ENCODE measurements at places on chromosomes 16 and 17.

- DNase-seq = no peak
These were observed 146.1 kb upstream of the TOM1L1 start for GRCh38 chr17:54754560-54754959.

- peak; percentile 81 for DNase-seq
These were observed 22.1 kb downstream of the FCSK start for GRCh38 chr16:70476272-70477020.

GRCh38 chr17:80065478-80066170, 29.2 kb downstream of the CCDC40 start:
- DNase-seq = no peak

DNA sequence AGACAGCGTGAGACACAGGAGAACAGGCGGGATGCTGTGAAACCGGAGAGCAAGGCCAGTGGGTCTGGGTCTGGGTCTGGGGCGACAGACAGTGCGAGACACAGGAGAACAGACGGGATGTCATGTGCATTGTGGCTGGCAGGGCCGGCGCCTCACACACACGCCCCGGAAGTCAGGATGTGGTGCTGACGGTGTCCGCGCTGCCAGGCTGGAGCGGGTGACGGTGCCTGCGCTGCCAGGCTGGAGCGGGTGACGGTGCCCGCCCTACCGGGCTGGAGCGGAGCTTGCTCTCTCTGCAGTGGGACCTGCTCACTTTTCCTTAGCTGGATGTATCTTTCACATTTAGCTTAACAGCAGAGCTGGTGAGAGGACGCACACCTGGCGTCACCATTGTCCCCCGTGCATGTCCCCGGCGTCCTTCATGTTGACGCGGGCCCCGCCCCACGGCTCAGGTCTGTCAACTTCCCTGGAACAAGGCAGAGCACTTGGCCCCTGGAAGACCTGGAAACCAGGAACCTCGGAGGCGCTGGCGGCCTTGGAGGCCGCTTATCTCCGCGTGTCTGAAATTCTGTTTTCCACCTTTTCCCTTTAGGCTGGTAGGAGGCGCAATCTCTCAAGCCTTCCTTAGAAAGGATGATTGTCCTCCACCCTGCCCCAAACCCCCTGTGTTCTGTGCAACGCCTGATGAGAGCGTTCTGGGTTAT, 43.0 kb upstream of the ZNF750 start:
- no peak for DNase-seq

GRCh38 chr17:72077326-72077960, 43.4 kb upstream of the SOX9 start:
- DNase-seq = no peak

DNA sequence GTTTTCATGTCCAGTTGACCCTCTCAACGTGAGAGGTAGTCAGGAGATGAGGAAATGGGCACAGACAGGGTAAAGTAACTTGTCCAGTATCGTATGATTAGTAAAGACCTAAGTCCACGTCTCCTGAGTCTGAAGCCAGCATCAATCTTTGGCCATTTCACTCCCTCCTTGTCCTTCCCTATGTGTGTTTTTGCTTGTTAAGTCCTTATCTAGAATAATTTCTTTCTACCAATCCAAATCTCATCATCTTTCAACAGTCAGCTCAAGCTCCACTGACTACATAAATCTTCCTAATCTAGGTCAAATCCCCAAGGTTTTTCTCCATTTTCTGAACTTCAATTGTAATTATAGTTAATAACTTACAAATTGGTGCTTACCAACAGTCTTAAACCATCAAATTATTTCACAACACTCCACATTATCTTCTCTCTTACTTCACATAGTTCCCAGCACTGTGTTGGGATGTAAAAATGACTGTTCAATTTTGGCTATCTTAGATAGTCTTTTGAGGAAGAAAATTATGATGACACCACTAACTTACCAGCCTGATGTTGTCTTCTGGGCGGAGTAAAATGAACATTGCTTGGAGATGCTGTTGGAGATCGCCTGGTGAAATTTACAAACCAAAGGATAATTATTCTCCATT, 72.3 kb upstream of the CORO6 start:
- DNase-seq = no peak

- no peak for DNase-seq
These were observed 188.2 kb upstream of the HSBP1 start for GRCh38 chr16:83619381-83620150.

GRCh38 chr16:57043248-57043647, 49.1 kb upstream of the CPNE2 start:
- DNase-seq = no peak

- DNase-seq = no peak
These were observed 10.4 kb upstream of the GLG1 start for GRCh38 chr16:74617206-74617788.

DNA sequence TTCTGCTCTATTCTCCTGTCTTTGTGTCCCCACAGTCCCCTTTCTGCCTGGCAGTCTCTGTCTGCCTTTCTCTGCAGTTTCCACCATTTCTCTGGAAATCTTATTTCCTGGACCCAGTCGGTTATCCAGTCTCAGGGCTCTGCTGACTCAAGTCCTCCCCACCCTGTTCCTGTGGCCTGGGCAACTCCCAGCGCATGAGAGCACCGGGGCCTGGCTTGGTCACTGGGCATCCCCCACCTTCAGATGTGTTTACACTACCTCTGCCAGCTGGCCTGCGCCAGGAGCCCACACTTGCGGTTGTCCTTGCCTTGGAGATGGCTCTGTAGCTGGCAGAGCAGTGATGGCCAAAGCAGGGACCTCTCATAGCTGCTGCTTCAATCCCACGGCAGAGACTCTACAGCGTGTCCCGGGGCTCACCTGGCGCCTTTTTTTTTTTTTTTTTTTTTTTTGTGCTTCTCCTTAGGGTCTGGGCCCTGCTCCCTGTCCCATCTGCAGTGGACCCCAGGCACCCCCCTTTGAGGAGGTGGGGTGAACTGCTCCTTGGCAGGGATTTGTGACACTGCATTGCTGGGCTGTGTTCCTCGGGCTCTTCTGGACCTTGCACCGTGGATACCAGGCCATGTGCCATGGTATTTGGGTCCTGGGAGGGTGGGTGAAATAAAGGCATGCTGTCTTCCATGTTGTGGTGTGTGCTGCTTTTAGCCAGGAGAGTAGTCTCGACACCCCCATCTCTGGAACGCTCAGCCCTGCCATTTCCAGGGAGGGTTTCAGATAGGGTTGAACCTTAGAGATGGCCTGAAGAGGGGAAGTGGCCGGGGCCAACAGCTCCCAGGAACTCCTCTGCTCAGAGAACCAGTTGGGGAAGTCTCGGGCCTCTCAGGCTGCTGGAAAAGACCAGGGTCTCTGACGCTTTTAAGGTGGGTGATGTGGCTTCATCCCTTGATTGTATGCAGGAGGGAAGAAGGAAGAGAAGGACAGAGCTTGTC, 17.5 kb downstream of the GUCY2D start:
- DNase-seq = peak; percentile 42

DNA sequence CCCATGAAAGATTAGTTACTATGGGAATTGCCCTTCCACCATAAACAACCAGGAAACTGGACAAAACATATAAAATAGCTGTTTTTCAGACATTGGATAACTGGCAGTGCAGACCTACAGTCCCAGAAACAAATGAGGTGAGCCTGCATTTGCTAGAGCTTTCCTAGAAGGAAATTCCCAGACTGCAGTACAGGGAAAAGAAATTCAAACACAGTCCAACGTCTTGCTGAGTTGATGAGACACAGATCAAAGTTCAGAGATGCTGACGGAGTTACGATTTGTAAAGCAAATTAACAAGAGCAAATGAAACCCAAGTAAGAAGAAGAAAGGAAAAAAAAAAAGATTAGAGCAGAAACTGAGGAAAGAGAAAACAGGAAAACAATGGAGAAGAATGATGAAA, 41.3 kb upstream of the MNT start:
- no peak for DNase-seq

GRCh38 chr17:63358111-63358839, 87.8 kb downstream of the CYB561 start:
- peak; percentile 93 for DNase-seq

Measured in iris pigment epithelial cell (primary cell).